Naive thymus-derived CD4-positive, alpha-beta T cell (primary cell): ENCODE measurements at places on chromosomes 1 and 21. TPM values are rescaled to one million over a fixed set of nuclear protein-coding genes. Genes with fewer than 3 reads are reported as not detected.

GRCh38 chr1:63413394-63413793 is 46.0 kb downstream of the ALG6 start:
- DNase-seq: no peak

GRCh38 chr1:35899941-35900340 is 16.9 kb downstream of the AGO1 start:
- DNase-seq: no peak

DNA sequence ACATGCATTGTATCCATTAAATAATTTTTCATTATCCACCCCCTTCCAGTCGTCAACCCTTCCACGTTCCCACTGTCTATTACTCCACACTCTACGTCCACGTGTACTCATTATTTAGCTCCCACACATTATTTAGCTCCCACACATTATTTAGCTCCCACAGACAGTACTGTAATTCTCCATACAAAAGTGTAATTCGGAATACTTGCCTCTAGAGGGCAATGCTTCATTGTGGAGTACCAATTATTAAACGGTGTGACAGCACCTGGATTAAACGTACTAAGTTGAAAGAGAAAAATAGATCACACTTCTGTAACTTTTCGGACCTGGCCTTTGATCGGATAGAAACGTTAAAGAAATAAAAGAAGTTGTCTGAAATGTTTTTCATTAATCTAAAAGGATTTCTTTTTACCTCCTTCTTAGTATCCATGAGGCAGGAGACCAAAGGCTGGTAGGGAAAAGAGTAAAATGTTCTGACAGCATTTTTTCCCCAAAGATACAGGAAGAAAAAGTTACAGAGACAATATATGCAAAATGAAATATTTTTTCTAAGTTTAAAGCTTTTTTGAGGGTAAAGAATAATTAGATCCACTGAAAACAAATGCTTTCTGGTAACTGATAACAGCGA is 99.2 kb downstream of the LHX8 start:
- DNase-seq: no peak

GRCh38 chr1:175015243-175015642 is 8.0 kb downstream of the MRPS14 start:
- DNase-seq: no peak

DNA sequence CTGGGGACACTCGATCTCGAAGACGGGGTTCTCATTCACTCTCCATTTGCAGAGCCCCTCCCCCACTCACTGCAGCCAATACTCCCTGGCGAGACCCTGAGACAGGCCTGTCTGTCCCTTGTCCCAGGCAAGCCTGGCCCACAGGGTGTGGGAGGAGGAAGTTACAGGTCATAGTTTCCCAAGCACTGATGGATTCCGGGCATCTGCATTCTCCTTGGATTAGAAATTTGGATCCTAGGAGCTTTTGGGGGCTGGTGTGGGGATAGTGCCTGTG is 11.3 kb downstream of the WNT3A start:
- no peak for DNase-seq

GRCh38 chr1:222889440-222889839 is 74.6 kb downstream of the DISP1 start:
- DNase-seq: no peak

DNA sequence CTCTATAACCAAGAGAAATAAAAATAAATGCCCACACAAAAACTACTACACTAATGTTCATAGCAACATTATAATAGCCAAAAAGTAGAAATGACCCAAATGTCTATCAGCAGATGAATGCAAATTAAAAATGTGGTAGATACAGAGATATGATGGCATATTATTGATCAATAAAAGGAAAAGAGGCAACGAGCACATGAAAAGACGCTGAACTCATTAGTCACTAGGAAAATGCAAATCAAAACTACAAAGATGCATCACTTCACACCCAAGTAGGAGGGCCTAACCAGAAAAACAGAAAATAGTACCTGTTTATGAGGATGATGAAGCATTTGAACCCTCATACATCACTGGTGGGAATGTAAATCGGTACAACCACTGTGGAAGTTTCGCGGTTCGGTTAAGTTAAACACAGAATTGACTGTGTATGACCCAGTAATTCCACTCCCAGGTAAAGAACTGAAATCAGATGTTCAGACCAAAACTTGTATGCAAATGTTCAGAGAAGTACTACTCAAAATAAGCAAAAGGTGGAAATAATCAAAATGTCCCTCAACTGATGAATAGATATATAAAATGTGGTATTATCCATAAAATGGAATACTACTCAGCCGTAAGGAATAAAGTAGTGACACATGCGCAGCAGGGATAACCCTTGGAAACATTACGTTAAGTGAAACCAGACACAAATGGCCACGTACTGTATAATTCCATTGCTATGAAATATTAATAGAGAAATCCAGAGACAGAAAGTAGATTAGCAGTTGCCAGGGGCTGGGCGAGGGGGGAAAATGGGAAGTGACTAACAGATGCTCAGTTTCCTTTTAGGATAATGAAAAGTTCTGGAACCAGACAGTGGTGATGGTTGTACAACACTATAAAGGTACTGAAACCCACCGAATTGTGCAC is 3.1 kb downstream of the USP48 start:
- no peak for DNase-seq

DNA sequence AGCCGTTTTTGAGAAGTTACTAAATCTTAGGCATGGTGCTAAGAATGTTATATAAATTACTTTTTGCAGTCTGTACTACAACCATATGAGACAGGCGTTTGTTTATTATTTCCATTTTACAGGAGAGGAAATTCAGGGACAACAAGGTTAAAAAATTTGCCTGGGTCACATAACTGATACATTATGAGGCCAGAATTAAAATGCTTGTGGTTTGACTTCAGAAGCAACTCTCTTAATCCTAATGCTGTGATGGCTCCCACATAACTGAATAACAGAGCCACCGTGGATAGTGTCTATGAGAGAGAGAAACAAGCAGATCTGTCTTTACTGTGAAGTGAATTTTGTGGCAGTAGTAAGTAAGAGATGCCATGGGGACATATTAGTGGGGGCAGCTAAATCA is 184.9 kb downstream of the NCAM2 start:
- no peak for DNase-seq

- no peak for DNase-seq
Observed at GRCh38 chr1:6909857-6910256, 124.6 kb downstream of the CAMTA1 start.

DNA sequence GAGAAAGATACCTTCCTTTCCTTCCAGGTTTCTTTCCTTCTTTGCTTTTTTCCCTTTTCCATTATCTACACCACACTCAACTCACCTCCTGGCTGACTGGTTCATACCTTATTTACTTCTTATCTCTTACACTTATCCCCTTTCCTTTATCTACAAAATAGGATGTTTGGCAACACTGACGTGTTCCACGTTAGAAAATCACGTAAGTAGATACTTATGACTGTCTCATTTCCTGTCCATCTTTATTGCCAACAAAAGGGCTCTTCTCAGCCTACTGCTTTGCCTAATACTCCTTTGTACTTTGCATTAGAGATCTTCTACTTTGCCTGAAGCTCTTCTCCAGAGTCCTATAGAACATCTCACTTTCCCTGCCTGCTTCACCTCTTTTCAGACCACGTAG is 25.1 kb downstream of the SYNJ1 start:
- DNase-seq: no peak

GRCh38 chr1:57422271-57423134 is 1.4 kb downstream of the DAB1 start:
- DNase-seq: no peak

DNA sequence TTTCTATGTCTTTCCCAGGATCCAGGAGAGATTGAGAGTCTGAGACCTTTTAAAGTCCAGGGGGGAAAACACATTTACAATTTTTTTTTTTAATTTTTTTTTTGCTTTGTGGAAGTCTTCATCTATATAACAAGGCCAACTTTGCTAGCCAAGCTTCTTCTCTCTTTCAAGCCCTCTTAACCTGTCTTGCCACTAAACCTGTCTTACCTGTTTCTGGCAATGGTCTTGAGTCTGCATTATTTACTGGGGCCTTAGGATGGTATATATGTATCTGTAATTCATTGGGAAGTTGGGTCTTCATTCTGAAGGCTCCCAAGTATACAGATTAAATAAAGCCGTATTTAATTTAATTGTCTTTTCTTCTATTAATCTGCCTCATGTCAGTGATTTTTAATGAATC is 750.9 kb upstream of the B3GALT2 start:
- no peak for DNase-seq

- DNase-seq: peak; percentile 41
Observed at GRCh38 chr1:25148673-25149300, 83.5 kb downstream of the SYF2 start.

GRCh38 chr1:161159913-161160243 is 578 bp downstream of the USP21 start:
- DNase-seq: no peak

- DNase-seq: peak; percentile 46
Observed at GRCh38 chr1:160954158-160955104, at the start of gene ITLN2. ITLN2 (minus strand) TSS chr1:160954809; CDS start chr1:160954741, 68 bp downstream.

GJC2 gene
- polyA plus RNA-seq: not detected

FNDC5 gene
- 0.25 TPM for polyA plus RNA-seq

WNT9A gene
- polyA plus RNA-seq: not detected
